CD4-positive, alpha-beta memory T cell (primary cell): ENCODE measurements at places on chromosomes 4 and X.

GRCh38 chr4:3176367-3177229 is 72.4 kb upstream of the MSANTD1 start:
- DNase-seq, result no peak

DNA sequence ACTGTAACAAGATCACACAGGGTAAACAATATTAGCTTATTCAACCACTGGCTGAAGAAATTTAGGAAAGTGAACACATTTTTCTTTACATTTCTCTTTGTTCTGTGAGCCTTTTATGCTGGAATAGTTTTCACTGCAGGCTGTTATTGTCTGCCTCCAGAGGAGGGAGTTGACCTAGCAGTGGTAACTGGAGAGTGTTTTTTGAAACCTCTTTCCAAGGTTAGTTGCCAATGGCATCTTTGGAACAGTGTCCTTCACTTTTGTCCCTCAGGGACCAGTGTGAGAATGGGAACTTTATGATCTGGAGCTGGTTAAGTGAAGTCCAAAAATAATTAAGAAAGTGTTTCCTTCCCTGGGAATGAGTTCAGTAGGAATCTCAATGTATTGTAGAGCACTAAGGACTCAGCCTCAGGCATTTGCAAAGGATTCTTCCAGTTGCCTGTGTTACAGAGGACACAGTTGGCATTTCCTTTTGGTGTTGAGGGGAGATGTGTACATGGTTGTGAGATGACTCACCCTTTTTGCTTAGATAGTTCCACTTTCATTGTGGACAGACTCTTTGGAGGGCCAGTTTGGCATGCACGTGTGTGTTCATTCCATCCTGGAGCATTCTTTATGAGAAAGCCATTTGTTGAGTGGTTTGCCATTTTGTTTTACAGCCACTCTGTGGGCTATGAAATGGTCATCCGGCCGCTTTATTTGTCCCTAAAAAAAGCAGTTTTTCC is 61.3 kb downstream of the AR start:
- DNase-seq, result no peak

DNA sequence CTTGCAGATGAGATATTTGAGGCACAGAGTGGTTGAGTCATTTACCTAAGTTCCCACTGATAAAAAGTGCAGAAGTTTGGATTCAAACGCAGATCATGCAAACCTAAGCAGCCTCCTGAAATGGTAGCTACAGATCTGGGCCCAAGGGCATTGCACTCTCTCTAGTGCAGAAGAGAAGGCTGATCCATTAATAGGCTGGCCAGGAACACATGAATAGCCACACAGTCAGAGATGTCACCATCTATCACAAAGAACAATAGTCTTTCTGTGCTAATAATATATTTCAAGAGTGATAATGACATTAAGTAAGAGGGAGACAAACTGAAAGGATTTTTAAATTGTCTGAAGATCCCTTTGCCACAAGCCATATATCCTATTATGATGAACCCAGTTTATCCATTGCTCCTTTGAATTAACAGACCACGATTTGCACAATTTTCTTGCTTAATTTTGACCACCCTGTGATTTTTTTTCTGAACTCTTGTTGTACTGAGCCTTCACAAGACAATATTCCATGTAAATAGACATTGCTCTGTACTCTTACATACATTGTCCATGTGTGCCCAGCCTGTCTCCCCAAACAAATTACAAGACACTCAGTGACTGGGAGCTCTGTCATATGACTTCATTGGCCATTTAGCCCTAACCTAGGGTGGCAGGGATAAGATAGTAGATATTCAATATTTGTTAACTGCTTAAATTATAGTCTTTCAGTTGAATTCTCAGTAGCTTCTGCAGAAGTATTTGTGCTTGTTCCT is 112.4 kb upstream of the RBPJ start:
- DNase-seq, result no peak

- no peak for DNase-seq
These were observed 951.8 kb upstream of the IGFBP7 start for GRCh38 chr4:58061967-58062366.

DNA sequence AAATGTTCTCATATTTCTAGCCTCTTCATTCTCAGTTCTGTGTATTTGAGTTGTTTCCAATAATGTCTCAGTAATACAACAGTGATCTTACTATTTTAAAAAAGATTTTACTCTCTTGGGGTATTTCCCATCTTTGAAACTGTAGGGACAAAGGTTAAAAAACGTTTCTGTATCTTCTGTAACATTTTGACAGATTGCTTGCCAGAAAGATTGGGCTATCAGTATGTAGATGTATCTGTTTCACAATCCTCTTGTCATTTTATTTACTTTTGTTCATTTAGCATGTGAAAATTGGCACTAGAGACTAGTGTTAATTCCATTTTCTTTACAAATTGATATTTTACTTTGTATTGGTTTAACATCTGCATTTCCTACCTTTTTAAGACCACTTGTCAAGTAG is 6.2 kb upstream of the CXCL9 start:
- no peak for DNase-seq

DNA sequence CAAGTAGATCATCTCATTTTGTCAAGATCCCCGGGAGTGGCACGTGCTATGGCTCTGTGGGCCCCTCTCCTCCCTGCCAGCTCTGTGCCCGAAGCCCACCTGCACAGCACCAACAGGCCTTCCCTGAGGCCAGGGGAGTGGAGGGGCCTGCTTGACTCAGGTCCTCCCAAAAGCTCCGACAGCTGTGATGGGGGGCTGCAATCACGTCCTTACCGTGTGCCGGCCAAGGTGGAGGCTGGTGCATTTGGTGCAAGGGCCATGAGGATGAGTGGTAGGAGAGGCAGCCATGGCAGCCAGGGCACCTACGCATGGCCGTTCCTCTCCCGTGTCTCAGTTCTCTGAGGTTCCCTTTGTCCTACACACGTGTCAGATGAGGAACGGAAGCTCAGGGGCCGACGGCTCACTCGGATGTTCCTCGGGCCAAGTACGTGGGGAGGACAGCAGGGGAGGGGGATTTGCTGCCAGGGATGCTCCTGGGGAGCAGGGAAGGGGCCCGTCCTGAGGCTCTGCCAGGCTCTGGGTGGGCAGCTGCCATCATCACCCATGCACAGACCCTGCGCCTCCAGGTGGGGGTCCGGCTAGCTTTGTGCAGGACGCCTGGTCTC is 95.8 kb downstream of the HMX1 start:
- no peak for DNase-seq

DNA sequence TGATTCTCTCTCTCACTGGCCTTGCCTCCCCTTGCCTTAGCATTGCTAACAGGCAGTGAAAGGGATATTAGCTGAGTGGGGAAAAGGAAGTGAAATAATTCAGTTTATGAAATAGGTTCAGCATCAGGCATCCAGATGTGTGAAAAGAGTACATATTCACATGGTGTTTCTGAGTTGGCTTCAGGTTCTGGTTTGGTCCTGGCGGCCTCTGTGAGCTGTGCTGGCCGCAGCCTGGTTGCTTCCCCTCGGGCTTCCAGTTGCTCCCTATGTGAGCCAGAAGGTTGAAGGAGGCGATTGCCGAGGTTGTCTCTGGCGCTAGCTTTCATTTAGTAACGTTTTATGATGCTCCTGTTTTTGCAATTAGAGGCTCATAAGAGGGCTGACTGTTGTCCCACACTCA is 99.1 kb upstream of the TLR2 start:
- DNase-seq, result no peak

GRCh38 chr4:132642016-132642817 is 506.9 kb upstream of the PCDH10 start:
- DNase-seq, result no peak

DNA sequence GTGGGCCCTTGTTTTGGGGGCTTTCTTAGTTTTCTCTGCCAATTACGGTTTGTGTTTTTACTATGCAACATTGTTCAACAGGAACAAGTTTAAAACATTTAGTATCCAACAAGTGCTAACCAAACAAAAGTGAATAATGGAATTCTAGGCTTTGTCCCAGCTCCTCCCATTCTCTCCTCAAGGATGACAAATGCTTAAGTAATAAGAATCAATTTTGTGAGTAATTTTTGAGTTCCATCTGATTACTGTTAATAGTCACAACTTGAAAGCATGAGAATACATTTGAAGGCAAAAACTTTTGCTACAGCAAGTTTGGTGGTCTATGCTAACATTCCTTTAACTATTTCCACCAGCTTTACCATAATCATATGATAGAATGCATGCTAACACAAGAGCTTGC is 78.1 kb upstream of the HPGD start:
- no peak for DNase-seq

GRCh38 chr4:108355186-108355901 is 186.6 kb upstream of the LEF1 start:
- DNase-seq, result peak; percentile 72

GRCh38 chrX:42825201-42825600 is 47.2 kb upstream of the PPP1R2C start:
- DNase-seq, result no peak

GRCh38 chrX:1292575-1293290 is 24.1 kb downstream of the CSF2RA start:
- no peak for DNase-seq

- DNase-seq, result no peak
These were observed 59.8 kb upstream of the RPL34 start for GRCh38 chr4:108560616-108561015.

DNA sequence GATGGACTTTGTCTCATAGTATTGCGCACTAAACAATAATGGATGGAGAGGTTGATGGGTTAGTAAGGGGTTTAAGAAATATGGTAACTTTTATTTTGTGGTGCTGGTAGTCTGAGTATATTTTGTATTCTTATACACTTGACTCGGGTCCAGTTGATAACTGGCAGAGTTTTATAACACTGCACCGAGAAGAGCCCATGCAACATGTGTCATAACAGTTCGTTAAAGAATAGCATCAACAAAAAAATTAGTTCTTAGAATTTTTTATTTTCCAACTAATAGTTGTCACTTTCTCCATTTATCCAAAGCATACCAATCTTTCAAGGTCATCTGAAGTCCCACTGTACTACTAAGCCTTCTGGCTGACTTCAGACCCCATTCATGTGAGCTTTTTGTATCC is 175.1 kb downstream of the SOWAHB start:
- DNase-seq, result no peak

- no peak for DNase-seq
These were observed 231.3 kb upstream of the PITX2 start for GRCh38 chr4:110854021-110854678.

DNA sequence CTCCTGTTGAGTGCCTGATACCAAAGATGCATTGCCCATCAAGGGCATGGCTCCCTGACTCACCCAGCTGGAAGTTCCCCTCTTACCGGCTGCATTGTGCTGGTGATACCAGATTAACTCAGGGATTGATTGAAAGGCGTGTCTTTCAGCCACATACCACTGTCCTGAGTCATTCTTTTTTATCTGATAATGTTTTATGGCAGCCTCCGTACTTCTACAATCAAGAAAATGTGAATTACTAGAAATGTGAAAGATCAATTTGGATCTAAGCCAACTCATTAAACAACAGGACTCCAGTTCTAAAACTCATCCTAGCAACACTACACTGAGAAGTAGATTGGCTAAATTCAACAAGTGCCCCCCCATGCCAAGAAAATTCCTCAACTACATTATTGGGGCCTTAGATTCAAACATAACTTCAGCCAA is 40.0 kb downstream of the TXK start:
- DNase-seq, result no peak

DNA sequence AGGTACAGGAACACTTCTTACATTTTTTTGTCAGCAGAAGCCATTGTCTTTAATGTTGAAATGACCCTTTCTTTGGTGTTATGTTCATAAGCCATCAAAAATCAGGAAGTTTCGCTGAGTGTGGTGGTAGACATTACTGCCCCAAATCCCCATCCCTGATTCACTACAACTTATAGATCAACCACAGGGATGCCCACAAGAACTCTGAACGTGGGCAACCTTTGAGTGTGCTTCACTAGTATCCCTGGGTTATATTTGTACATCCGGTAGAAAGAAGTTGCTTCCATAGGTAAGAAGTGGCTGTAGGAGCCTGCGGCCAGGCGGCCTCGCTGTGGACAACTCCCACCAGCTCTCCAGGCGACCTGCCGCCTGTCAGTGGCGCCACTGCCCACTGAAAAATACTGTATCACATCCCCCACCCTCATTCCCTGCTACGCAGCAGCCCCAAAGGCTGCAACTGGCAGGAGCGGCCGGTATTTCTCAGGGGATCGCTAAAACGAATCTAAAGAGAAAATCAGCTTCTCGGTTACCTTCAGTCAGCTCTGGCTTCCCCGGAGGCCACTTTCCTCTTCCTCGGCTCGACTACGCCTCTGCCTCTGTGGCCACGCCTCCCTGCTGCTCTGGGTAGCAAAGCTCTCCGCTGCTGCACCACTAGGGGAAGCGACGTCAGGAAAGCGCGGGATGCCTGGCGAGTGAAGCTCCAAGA is 13.9 kb upstream of the ETDC start:
- peak; percentile 63 for DNase-seq

DNA sequence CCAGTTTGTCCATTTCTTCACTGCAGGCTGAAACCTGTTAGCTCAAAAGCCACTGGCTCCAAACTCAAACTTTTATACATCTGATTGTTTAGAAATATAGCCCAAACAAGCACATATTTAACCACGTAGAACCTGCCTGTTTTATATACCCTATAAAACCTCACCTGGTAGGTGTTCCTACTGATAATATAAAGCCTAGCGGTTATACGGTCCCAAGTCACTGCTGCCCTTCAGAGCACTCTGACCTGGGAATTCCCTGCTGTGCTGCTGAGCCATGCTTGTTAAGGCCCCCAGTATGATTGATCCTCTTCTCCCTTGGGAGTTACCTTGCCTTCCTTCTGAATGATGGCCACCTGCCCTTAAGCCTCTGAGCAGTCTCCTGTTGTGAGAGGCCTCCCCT is 432.8 kb upstream of the LCORL start:
- DNase-seq, result no peak

DNA sequence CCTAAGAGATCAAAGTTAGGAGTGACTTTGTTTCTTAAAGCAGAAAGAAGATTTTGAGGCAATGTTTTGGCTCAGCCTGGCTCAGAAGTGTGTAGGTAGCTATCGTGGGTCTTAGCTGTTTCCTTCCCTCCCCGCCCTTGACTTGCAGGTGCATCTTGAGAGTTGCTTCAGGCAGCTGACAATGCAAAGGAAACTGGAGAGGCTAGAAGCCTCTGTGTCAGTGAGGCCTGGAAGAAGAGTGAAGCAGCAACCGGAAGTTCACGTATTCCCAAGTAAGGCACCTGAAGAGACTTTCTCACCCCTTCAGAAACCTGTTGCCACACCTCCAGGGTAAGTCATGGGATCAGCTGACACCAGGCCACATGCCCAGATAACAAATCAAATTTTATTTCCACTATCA is 10.6 kb upstream of the XKRX start:
- no peak for DNase-seq

DNA sequence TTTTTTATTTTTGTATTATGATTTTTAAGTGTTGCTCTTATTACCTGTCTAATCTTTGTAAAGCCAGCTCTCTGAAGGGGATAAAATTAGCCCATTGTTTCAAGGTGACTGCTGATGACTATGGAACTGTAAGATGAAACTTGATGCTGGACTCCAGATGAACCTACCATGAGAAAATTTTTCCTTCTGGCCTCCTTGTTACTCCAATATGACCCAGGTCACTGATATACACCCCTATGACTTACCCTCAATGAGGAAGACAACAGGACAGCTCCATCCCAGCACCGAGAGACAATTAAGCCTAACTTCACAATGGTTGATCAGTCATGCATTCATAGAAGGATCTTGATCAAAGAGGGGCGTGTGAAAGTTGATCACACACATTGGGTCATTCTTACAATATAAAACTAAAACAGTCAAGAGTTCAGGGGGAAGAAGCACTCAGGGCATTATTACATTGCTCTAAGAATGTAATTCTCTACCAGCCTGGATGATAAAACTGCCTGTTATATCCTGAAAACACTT is 230.8 kb upstream of the AGTR2 start:
- no peak for DNase-seq

GRCh38 chr4:55438314-55438713 is 42.6 kb downstream of the TMEM165 start:
- no peak for DNase-seq
